OCI-LY7 (cell line): ENCODE measurements at places on chromosomes 12 and 14. TPM values are rescaled to one million over a fixed set of nuclear protein-coding genes. Genes with fewer than 3 reads are reported as not detected.

Gene IL22
- not detected in 2 replicates for total RNA-seq

DNA sequence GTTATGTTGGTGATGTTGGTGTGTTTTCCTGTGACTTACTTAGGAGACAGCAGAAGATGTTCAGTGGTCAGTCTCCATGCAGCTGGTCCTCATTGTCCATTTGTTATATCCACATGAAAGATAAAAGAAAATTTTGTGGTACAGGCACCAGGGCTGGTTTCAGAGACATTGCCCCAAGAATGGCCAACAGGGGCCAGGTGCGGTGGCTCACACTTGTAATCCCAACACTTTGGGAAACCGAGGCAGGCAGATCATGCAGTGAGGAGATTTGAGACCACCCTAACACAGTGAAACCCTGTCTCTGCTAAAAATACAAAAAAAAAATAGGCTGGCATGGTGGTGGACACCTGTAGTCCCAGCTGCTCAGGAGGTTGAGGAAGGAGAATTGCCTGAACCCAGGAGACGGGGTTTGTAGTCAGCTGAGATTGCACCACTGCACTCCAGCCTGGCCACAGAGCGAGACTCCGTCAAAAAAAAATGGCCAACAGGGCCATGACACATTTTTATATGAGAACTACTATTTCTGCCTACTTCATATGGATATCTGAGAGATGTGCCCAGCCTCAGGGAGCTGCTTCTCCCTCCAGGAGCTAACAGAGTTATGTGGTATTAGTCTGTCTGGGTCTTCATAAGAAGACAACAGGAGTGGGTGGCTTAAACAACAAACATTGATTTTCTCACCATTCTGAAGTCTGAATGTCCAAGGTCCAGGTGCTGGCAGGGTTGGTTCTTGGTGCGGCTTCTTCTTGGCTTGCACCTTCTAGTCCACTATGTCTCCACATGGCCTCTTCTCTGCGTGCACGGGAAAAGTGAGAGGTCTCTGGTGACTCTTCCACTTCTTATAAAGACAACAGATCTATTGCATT is 821.7 kb downstream of the TMEM121 start:
- no peak for DNase-seq

DNA sequence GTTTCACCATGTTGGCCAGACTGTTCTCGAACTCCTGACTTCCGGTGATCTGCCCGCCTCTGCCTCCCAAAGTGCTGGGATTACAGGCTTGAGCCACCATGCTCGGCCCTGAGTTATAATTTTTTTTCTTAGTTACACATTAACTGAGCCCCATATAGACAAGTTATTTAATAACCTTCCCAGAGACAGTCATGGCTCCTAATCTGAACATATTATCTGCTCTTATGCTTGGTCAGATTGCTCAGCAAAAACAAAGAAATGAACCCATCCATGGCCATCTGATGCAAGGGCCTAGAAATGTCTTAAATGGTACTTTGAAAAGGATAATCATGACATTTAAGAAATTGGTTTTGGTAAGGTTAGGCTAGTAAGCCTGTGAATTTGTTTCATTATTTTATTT is 13.0 kb downstream of the SAMD15 start:
- no peak for DNase-seq

GRCh38 chr12:57148469-57149244 is 1.2 kb upstream of the LRP1-AS start:
- no peak for DNase-seq

GRCh38 chr14:75234173-75235115 is 44.2 kb upstream of the FOS start:
- DNase-seq = no peak

Gene NINJ2
- total RNA-seq = 3.5 and 4.4 TPM in 2 replicates

DNA sequence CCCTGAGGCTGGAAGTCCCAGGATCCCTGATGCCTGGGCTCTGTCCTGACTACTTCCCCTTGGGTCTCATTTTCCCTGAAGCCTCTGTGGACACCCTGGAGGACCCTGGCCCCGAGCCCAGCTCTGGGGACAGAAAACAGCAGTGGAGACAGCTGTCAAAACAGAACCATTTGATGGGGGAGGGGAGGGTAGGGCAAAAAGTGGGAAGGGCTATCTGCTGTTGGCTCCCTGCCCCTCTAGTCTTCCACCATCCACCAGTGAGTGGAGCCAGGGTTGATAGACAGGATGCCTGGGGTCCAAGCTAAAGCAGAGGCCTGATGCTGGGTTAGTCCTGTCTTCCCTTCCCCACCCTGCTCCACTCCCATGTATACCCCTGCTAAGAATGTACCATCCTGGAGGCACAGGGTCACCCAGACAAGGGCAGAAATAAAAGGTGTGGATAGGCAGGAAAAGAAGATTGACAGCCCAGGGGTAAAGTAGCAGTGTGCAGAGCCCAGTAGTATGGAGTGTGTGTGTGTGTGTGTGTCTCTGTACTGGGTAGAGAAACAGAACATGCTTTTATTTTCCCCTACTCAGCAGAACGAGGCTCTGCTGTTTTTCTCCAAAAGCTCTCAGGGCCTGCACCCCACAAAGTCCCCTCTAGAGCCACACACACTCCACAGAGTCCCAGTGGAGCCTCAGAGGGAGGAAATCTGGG is 9.8 kb downstream of the ZNF385A start:
- no peak for DNase-seq

- DNase-seq = no peak
These were observed 1.2 kb downstream of the COA8 start for GRCh38 chr14:103563844-103564505.
